Stimulated activated CD8-positive, alpha-beta memory T cell treated with anti-CD3 and anti-CD28 coated beads, Interleukin-7, amount 100 ng/mL, for 1 hour (primary cell): ENCODE measurements at places on chromosomes 16 and 17.

DNA sequence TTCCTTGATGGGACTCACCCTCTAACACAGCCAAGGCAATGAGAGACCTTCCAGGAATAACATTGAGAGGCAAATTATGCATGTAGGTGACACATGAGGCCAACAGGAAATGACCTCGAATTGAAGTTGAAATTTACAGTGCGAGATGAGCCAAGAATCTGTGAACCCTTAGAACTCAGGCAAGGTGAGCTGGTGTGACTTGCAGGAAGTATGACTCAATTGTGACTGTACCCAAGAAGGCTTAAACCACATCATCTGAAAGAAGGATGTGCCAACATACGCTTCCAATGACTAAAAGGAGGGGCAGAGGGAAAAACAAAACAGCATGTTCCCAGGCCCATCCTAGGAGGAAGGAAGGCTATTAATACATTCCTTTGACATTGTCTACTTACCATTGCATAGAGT lies 44.8 kb downstream of the PITPNC1 start:
- DNase-seq, result no peak

- no peak for DNase-seq
Observed at GRCh38 chr17:29504711-29505110, 62.1 kb downstream of the ABHD15 start.

DNA sequence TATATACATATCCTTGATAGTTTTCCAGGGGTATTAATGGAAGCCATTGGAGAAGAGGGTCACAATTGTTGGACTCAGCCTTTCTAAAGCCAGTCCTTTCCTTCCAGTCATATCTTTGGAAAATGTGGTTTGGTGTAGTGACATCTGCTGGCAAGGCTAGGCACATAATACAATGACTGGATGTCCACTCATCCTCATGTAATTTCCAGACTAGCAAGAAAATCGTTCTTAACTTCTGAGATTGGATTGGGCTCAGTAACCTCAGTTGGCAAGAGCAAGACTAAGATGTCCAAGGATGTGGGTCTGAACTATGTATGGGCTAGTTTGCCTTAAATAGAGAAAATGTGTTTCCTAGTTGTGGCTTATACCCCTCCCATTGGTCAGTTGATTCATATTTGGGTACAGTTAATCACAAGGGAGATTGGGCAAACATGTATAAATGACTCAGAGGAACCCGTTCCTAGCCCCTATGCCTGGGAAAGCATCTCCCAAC lies 8.7 kb upstream of the KAT7 start:
- no peak for DNase-seq

- no peak for DNase-seq
Observed at GRCh38 chr16:80260906-80261311, 279.9 kb upstream of the DYNLRB2 start.

GRCh38 chr17:27547301-27547683 lies 83.7 kb upstream of the LGALS9 start:
- DNase-seq, result no peak

GRCh38 chr16:82621781-82622180 lies 5.0 kb upstream of the CDH13 start:
- no peak for DNase-seq

DNA sequence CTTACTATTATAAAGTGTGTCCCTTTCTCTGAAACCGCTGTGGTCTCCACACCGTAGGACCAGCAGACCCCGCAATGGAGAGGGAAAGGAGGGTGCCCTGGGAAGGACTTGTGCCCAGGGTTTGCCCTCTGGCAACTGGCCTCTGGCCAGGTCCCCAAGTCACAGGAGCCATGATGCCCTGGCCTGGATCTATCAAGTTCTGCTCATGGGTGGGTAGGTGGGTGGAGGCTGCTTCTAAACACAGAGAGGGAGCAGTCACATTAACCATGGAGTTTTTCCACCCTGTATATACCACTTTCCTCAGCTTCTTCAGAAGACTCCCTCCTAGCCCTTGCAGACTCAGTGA lies 9.4 kb upstream of the NEUROD2 start:
- no peak for DNase-seq

GRCh38 chr17:12365805-12366204 lies 299.9 kb upstream of the MYOCD start:
- no peak for DNase-seq

- DNase-seq, result no peak
Observed at GRCh38 chr16:84314373-84314772, 19.7 kb downstream of the WFDC1 start.

- DNase-seq, result no peak
Observed at GRCh38 chr17:47720196-47720595, 12.8 kb upstream of the TBX21 start.

DNA sequence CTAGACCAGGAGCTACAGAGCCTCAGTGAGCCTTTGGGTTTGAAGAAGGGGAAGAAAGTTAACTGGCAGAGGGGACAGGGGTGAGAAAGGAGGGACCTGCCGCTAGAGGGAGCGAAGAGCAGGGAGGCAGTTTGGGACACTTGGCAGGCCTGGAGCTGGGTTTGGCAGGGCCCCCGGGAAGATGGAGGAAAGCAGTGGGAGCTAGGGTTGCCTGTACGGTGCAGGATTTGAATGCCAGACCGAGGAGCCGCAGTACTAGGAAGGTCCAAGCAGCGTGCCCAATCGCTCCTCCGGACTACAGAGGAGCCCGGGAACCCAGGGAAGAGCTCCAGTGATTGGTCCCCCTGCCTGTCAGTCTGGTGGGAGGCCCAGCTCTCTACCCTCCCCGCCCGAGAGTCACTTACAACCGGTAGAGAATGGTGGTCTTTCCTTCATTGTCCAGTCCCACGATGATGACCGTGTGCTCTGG lies 1.3 kb downstream of the ARL5C start:
- DNase-seq, result peak; percentile 52

- no peak for DNase-seq
Observed at GRCh38 chr16:27199736-27200135, 3.6 kb upstream of the KDM8 start.

- no peak for DNase-seq
Observed at GRCh38 chr17:7712111-7712771, 5.3 kb upstream of the DNAH2 start.

DNA sequence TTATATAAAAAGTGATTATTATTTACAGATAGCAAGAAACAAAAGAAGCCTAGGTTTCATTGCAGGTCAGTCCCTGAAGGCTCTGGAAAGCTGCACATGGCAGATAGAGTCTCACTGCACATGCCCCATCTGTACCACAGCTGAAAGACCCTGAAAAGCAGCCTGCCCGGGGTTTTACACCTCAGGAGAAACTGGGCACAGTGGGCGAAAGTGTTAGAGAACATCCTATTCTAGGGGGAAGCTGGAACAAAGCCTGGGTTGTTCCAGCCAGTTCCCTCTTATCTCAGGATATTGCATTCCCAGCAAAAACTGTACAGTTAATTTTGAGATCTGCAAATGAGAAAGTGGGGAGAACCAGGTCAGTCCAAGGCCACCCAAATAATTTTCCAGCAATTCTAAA lies 419.7 kb downstream of the CNTNAP4 start:
- DNase-seq, result no peak

DNA sequence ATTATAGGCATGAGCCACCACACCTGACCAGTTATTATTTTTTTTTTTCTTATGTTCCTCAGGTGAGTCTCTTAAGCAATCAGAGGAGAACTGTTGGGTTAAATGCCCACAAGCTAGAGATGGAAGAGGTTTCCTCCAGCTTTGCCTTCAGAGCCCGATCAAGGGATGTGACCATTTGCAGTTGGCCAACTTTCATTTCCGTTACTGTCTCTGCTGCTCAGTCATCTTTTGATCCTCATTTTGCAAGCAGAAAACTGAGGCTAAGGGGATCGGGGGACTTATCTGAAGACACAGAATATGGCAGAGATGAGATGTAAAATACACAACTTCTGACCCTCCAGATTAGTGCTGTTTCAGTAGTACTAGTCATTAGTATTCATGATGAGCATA lies 188.8 kb downstream of the RAB11FIP4 start:
- no peak for DNase-seq

DNA sequence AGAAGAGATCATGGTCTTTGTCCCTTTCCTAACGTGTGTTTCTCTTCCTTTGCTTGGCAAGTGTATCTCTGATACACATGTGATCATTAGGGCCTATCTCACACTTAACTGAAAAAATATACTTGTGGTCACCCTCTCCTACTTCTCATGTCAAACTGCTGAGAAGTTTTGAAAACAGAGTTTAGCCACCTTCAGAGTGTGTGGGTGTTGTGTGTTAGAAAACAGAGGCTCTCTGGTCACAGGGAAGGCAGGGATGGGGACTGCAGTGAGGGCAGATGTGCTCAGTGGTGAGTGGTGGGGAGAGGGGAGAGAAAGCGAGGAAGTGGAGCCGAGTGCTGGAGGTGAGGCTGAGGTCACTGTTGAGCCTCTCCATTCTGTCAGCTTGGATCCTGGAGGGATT lies 29.4 kb downstream of the GRB7 start:
- no peak for DNase-seq

GRCh38 chr16:31202414-31203375 lies at the start of gene PYCARD:
Gene PYCARD (minus strand): TSS chr16:31202760. CDS start chr16:31202690, 70 bp downstream.
- DNase-seq, result no peak

- DNase-seq, result no peak
Observed at GRCh38 chr17:36463916-36464764, 22.3 kb upstream of the ZNHIT3 start.

DNA sequence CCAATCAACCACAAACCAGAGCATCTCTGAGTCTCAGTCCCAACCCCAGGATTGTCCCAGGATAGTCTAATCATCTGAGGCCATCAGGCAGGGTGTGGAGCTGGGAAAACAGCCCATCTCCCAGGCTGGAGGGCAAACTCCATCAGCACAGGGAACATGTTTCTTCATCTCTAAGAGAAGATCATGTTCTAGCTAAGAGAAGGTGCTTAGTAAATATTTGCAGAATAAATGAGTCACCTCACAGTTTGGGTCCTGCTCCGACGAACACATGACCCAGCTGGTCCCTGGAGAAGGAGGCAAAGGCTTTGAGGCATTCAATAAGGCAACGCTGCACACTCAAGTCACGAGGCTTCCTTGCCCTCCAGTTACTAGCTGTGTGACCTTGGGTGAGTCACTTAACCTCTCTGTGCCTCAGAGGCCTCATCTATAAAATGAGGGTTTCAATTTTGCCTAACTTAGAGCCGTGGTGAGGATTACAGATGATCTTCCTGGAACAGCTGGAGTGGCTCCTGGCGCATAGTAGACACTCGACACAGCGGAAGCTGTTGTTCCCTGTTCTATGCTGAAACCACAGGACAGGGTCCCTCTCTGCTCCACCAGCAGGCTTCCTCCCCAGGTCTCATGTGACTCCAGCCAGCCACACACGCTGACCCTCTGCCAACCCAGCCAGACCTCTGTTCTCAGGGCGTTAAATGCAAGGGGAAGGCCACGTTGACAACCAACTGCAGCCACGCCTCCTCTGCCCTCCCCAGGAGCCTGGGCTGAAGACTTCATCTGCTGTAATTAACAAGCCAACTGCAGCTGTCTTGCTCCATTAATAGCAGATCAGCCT lies 10.3 kb upstream of the RPL38 start:
- DNase-seq, result no peak

DNA sequence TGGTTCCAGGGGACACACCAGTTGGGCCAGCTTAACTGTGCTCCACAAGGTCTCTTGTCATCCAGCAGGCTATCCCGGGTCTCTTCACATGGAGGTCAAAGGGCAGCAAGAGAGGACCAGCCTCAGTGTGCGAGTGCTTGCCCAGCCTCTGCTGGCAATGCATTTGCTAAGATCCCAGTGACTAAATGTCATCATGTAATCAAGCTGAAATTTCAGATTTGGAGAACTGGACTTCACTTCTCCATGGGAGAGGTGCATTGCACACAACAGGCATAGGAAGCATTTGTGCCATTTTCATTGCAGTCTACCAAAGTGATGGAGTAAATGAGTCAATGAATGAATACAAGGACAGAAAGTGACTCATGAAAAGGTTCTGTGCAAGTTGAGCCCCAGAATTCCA lies 51.2 kb upstream of the KDM8 start:
- no peak for DNase-seq

GRCh38 chr16:54286366-54287130 lies at the start of gene IRX3:
Gene IRX3 (minus strand): TSS chr16:54286787. CDS start chr16:54286050, 737 bp downstream.
- DNase-seq, result no peak

DNA sequence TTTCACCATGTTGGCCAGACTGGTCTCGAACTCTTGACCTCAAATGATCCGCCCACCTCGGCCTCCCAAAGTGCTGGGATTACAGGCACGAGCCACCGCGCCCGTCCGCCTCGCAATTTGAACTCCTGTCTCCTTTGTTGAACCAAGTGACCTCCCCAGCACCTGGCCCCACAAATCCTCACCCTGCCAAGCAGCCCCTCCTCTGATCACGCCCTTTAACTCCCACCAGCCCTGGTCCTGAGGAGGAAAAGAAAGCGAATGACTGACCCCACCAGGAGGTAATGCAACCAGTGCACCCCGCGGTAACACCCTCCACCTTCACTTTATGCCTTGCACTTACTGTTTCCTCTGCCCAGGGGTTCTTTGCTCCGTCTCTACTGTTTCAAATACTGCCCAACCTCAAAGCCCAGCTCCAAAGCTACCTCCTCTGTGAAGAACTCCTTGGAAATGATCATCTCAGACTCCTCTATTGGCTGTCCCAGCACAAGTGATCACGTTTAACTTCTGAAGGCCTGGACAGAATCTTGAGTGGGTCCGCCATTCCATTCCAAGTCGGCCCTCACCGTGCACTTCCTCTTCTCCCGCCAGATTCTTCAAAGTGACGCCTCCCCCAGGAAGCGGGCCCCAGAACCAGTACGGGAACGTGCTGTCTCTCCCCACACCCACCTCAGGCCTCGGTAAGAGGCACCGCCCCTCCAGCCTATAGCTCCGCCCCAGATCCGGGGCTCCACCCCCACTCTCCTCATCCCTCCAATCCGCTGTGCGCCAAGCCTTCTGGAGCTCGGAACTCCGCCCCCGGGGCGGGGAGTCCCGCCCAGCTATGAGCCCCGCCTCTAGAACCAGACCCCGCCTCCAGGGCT lies 4.4 kb downstream of the CD19 start:
- peak; percentile 66 for DNase-seq

GRCh38 chr16:35431829-35432663 lies 1972.6 kb downstream of the TP53TG3F start:
- DNase-seq, result no peak

DNA sequence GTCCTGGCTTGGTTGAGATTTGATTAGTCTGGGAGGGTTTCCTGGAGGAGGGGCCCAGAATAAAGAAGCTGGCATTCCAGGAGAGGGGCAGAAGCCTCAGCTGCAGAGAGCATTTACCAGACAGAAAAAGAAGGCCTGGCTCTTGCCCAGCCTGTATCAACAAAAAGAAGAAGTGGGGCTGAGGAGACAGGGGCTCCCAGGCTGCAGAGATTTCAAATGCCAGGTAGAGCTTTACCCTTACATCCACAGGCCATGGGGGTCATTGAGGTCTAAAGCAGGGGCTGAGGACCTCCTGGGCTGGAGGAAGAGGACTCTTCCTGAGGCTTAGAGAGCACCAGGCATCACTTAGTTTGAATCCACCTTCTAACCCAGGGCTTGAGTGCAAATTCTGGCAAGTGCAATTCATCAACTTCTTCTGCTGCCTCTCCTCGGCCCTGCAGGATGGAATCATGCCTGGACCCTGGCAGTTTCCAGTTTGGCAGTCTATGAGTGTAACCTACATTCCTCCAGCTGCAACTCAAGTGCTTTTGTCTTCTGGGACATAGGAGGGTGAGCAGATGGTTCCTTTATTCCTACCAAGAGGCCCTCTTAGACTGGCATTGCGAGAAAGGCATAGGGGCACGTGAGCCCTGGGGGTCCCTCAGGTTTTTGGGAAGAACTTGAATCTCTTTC lies 15.3 kb downstream of the CA7 start:
- DNase-seq, result no peak
